HEK293T (cell line): ENCODE measurements at places on chromosomes 5 and 9.
A peak's percentile ranks its signal among the peaks of the same experiment; 100 is the strongest.

DNA sequence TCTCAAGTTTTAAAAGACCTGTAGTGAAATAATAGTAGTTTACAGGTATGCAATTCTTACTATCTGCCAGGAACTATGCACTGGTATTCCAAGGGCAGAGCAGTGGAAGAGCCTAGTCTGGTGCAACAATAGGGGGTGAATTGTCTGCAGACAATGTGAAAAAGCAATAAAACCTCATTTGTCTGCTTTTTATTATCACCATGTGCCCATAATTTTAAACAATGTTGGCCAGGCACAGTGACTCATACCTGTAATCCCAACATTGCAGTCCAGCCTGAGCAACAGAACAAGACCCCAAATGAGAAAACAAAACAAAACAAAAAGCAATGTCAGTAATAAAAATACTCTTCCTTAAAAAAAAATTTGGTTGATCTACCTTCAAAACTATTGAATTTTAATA lies 12.2 kb upstream of the SLC44A1 start:
- DNase-seq = no peak

DNA sequence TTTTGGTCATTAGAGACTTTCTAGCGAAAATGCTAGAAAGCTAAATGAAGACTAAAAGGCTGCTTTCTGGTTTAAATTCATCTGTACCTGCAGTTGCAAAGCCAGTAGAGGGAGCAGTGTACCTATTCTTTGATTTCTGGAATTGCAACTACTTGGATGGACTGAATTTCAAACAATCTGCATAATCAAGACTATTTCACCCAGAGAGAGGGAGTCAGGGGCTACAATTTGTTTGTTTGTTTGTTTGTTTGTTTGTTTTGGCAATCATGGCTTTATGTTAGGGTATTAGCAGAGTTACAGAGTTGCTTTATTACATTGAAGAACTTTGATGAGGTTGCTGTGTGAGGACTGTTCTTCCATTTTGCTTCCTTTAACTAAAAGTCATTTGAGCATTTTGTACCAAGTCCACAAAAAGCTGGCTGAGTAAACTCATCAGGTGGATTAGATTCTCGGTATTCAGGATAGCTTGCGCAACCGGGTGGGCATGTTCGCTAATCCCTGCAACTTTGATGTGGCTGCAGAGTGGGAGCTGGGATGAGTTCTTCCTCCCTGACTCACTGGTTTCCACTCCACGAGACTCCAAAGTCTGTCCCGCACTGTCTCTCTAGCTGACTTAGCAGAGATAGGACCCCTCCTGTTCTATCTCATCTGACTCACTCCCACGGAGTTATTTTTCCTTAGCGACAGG lies 80.0 kb upstream of the TUT7 start:
- DNase-seq = peak; percentile 59

DNA sequence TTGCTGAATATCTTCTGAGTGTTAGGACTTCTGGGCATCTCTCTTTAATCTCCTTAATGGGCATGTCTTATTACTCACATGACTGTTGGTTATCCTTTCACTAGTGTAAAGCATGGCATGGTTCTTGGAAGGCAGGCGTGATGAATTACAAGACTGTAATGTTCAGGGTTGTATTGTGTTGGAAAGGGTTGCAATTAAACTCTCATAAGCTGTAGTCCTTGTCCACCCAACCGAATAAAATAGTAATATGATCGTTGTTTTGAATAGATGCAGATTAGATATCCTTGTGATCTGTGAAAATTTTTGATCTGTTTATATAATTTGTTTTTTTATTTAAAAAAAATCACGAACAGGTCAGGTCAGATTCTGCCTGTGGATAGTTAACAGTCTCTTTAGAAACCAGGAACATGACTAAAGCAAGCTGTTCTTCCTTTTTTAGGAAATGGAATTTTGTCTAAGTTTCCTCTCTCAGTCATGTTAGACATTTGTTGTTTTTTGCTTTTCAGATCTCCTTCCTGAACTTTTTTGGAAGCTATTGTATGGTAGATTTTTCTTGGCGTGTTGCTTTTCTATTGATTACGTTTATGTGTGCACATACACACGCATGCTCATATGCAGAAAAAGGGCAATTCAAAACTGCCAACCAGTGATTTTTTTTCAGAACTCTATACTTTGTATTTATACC lies 121.8 kb downstream of the ARHGEF28 start:
- no peak for DNase-seq

GRCh38 chr5:66144834-66145390 lies 812 bp downstream of the SREK1 start:
- peak; percentile 62 for DNase-seq

DNA sequence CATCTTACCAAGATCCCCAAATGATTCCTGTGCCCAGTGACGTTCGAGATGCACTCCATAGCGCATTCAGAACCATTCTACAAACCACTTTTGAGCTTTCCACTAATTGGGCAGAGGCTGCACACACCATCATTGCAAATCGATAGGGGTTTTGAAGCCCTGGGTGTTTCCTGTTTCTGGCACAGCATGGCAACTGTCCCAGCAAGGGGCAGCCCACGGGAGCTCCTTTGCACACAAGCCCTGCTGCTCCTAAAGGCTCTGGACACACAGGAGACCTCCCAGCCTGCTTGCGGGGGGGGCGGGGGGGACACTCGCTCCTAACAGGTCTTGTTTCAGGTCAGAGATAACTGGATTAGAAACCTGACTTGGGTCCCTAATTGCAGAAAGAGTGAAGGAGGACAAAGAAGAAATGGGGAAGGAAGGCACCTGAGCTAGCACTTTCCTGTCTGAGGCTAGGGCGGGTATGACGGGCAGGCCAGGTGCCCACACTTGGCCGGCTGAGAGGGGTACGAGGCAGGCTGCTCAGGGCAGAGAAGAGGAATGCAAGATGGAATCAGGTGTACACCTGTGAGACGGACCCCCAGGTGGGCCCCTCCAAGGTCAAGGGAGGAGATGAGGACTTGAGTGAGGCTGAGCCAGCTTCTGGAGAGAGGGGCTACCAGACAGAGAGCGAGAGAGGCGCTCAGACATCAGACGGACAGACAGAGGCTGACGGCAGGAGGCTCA lies 820 bp downstream of the FBP1 start:
- DNase-seq = no peak

- DNase-seq = no peak
These were observed 48.8 kb upstream of the FREM1 start for GRCh38 chr9:14958989-14959388.
